ENCODE measurements at places on chromosomes 2 and 18.

GRCh38 chr2:15563227-15564100 lies 2.3 kb upstream of the NBAS start:
- DNase-seq: no peak

DNA sequence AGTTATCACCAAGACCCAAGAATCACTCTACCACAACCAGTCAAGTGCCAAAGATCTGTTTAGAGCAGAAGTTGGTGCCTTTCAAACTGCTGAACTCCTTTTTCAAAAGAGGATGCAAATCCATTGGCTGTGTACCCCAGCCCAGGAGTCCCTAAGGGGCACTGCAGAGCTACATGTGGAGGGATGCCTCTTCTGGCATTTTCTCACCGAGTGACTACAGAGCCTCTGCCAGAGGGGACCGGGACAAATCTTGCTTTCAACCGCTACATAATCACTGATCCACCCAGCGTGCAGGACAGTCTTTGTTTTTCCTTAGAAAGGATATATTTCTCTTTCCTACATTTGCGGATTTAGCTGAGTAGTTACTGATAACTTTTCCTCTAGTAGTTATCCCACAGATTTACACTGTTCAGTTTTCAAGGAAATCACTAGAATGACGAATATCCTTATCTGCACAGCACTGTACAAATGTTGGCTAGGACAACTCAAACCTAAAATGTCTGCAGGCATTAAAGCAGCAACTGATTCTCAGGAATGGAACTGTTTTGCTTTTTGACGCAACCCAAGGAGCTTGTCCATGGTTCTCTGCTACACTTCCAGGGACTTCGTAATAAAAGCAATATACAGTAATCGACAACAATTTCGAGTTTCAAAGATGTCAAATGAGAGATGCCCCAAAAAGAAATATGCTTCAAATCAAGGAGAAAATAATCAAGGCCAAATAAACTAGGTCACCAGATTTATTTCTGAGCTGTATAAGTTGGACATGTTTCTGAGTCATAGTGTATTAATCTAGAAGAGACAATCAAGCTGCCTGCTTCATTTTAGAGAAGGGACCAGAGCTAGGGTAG lies 24.1 kb downstream of the EPB41L3 start:
- DNase-seq: no peak

- DNase-seq: no peak
Observed at GRCh38 chr2:174125090-174125489, 123.2 kb downstream of the OLA1 start.

- DNase-seq: no peak
Observed at GRCh38 chr2:23510471-23510870, 125.5 kb downstream of the KLHL29 start.

GRCh38 chr2:65311596-65311995 lies 84.0 kb downstream of the ACTR2 start:
- no peak for DNase-seq

DNA sequence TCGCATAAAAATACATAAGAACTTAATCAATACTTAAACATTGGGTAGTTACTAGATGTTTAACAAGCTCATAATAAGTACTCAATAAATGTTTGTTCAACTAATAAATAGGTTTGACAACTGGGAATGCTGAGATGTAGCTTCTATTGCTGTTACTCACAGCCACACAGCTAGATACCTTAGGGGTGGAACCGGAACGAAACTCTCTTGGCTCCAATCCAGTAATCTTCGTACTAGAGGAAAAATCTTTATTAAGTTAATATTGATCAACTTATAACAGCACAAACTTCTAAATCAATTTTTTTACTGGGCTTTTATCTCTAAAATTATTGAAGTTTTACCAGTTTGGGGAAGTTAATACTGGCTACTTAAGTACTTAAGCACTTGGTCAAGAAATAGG lies 247.8 kb downstream of the PAX3 start:
- no peak for DNase-seq

DNA sequence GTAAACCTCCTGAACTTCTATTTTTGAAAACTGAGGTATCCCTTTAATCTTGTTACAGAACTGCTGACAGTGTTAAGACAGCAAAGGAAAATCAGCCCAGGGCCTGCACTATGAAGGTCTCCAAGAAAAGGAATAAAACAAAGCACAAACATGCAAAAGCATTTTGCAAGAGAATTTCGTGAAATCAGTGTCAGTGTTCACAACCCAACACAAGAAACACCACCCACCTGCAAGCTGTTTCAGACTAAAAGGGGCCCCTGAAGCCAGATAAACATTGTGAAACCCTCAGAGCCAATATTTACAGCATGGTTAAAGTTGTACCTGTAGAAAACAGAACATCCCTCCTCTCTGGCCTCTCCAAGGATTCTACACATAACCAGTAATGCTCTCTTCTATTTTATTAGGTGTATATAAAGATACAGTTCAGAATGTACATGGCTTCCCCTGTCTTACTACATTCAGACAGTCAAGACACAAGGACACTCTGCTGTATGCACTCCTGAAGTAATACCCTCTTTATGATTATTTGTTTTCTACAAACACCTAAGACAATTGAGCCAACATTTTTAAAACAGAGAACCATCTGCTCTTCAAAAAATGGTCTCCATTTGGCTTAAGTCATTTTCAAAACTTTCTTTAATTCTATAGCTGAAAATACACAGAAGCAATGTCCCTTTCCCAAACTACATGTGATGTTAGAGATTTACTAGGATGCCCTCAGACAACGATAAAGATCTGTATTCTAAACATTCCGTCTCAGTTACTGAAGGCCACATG lies 149.5 kb upstream of the ZFP36L2 start:
- no peak for DNase-seq

GRCh38 chr2:167651406-167652151 lies 595.8 kb downstream of the STK39 start:
- no peak for DNase-seq

DNA sequence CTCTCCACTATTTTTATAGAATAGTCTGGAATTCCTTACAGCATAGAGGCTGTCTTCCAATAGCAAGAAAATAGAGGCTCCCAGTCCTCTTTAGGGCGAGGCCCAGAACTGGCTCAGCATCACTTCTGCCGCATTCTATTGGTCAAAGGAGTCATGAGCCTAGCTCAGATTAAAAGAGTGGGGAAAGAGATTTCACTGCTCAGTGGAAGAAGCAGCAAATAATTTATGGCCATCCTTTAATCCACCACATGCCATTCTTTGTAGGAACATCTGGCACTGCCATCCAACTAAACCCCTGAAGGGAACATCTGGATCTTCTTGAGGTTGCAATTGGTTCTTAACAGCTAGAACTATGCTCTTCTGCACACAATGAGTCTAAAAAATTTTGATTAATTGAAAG lies 43.4 kb upstream of the NEUROD1 start:
- DNase-seq: no peak

GRCh38 chr2:233439191-233439590 lies 84.9 kb downstream of the DGKD start:
- no peak for DNase-seq

DNA sequence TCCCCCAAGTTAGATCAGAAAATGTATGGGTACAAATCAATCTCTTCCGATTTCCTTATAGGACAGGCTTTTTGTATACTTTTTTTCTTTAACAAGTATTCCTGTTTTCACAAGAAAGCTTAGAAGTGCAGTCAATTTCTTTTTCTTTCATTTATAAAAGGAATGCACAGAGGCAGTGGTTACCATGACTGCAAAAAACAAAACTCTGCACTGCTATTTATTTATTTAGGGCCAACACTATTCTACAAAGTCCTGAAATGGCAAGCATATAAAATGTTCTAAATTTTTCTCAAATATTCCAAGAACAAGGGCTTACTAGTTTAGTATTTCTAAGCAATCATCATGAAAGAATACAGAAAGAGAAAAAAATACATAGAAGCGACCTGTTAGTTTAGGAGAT lies 22.2 kb downstream of the ATAD2B start:
- DNase-seq: no peak

- no peak for DNase-seq
Observed at GRCh38 chr2:190173392-190173791, 110.9 kb upstream of the MSTN start.

GRCh38 chr18:14075196-14075595 lies 57.0 kb downstream of the ZNF519 start:
- no peak for DNase-seq

GRCh38 chr2:111624411-111625156 lies 259.4 kb downstream of the ANAPC1 start:
- no peak for DNase-seq
